ENCODE measurements at places on chromosomes 11 and 22.

DNA sequence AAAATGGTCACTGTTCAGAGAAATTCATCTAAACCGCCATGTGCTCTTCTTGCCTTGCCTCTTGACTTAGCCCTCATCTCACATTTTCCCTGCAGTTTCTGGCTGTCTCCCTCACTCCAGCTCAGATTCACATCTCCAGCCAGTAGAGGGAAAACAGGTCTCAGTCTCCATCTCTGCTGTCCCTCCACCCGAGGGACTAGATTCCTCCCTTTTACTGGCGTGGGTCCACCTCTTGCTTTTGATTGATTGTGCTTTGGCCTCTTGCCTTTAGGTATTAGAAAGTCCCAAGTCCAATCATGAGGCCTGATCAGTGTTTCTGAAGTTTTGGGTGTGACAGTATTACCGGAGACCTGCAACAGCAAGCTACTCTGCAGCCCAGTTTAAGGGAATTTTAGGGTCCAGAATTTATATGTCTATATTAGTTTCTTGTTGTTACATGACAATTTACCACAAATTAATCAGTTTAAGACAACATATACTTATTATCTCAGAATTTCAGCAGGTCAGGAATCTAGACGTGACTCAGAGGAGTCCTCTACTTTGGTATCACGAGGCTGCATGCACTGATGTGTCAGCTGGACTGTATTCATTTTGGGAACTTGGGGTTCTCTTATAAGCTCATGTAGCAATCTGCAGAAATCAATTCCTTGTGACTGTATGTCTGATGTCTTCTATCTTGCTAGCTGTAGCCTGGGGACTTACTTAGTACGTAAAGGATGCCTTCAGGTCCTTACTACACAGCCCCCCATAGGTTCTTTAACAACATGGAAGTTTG is 805.2 kb upstream of the CCDC90B start:
- DNase-seq = no peak

GRCh38 chr22:40462195-40462984 is 92.0 kb downstream of the SGSM3 start:
- no peak for DNase-seq

DNA sequence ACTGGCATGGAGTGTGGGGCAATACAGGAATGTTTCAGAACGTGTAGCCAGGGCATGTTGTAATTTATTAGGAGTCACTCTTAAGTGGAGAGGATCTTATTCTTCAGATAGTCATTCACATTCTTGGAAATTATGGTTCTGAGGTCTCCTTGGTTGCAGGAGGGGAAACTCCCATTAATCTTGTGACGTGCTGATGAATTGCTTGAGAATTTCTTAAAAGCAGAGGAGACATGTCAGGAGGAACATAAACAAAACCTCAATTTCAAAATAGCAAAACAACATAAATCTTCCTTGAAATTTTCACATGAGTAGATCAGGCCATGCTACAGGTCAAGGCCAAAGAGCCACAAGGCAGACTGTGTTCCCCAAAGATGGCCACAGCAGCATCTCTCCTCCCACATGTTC is 50.4 kb downstream of the ADM start:
- no peak for DNase-seq

DNA sequence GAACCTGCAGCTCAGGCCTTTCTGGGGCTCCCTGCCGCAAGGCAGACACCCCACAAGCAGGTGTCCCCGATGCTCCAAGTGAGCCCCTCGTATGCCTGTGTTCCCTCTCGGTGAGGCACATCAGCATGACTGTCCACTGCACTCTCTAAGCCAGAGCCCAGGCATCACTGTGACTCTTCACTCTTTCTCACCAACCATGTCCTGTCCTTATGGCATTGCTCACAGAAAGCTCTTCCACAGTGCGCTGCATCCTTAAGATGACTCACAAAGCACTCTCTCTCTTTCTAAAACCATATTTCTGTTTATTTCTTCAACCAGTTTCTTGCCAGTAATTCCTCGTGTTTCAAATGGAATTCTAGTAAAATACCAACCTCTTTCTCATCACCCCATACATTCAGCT is 18.1 kb downstream of the GAB4 start:
- DNase-seq = no peak

- DNase-seq = peak; percentile 94
These were observed 30.7 kb downstream of the PPP2R1B start for GRCh38 chr11:111735262-111736116.

DNA sequence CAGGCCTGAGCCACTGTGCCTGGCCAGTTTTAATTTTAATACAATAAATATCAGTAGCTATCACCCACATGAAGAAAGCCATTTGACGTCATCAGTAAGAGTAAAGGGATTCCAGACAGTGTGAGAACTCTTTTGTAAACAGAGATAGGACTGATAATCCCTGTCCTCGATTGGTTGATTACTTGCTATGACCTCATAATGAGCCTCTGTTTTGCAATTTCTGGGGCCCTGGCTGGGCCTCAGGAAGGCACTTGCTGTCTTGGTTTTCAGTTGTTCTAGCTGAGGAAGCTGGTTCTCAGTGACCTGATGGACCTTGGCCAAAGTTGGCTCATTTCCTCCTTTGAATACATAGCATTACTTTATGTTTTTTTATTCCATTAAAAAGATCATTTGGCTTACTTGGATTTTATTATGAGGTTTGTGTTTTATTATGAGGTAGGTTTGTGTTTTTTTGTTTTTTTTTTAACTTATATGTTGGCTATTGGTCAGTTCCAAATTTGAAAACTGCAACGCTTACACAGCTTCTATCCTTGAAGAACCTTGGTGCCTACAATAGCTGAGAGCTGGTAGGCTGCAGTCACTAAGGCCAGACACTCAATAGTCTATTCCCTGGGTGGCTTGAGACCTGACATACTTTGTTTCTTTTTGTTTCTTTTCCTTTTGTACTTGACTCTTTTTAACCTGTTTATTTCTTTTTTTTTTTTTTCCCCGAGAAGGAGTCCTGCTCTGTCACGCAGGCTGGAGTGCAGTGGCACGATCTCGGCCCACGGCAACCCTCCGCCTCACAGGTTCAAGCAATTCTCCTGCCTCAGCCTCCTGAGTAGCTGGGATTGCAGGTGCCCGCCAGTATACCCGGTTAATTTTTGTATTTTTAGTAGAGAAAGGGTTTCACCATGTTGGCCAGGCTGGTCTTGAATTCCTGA is 20.0 kb downstream of the MARK2 start:
- DNase-seq = no peak

- DNase-seq = no peak
These were observed 7.8 kb downstream of the PIK3IP1 start for GRCh38 chr22:31284281-31285155.

- DNase-seq = no peak
These were observed 103.1 kb downstream of the TSPAN18 start for GRCh38 chr11:44829838-44830237.

DNA sequence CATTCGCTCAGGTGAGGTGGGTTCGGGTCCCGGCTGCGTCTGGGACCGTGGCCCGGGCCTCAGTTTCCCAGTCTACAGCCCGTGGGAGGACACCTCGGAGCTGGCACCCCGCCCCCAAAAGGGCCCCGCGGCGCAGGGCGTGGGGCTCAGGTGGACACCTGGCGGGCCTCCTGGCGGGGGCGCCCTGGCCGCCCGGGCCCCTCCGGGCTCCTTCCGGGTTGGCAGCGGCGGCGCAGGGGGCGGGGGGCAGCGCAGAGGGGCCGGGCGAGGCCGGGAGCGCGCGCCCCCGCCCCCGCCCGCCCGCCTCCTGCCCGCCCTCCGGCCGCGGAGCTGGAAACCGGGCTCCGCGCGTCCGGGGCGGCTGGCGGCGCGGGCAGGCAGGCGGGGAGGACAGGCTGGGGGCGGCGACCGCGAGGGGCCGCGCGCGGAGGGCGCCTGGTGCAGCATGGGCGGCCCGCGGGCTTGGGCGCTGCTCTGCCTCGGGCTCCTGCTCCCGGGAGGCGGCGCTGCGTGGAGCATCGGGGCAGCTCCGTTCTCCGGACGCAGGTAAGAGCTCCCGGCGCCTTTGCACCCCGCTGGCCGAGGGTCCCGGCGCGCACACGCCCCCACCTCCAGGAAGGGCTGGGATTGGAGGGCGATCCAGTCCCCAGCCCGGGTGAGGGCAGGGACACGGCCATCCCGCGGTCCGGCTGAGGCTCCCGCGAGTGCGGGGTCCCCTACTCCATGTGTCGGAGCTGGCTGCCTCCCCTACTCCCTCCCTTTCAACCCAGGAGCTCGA is at the start of gene EMID1:
TSS of gene EMID1 (plus strand) at position 303 of the 778 bp plus-strand sequence. CDS start at position 446, 143 bp downstream.
- DNase-seq = peak; percentile 58

DNA sequence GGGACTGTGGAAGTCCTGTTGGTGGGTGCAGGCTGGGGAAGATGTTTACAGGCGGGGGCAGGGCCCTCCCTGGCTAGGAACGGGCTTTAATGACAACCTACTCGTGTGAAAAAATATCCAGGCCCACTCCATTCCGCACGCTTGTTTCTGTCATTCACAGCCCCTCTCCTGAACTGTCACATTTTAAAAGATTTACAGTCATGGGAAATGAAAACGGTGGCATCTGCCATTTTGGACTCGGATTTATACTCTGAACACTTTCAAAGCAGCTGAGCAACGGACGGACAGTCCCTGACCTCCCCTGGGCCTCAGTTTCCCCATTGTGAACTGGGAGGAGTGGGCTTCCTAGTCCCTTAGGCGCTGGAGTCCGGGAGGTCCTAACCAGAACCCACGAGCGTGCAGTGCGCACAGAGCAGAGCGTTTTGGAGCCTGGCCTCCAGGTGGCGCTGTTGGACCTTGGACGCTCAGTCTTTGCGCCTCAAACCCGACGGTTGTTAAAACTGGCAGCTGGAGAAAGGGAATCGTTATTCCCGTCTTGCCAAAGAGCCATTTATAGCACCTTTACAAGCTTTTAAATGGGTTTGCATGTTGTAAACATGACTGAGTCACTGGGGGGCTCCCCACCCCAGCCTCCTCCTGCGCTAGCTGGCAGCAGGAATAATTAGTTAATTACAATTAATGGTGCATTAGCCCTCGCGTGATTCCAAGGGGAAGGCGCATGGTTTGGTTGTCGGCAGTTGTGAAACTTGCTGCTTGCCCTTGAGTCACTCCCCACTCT is 75.3 kb downstream of the FBLN1 start:
- peak; percentile 88 for DNase-seq

DNA sequence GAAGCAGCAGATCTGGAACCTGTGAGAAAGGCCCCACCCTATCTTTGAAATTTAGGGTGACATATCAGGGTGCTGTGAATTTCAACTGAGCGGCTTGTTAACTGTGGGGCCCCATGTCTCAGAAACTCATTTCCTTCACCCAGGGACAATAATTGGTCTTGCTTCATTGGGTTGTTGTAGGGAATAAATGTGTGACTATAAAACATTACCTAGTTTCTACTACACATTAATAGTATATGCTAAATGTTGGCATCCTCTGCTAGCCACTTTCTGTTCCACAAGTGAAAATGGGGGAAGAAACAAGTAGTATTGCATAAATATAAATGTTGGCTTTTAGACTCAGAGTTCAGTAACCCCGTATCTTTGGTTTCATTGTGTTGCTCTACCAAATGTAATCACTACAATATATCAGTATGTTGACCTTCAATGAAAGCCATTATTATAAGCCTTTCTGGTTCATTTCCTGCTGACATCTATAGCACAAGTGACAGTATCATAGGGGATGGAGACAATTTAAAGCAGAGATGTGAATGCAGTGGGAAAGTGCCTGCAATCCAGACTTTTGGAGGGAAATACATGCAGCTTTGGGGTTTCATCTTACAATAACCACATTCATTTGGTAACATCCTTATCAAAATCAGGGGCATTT is 905.5 kb upstream of the RAG2 start:
- DNase-seq = no peak

- DNase-seq = no peak
These were observed 147.9 kb downstream of the ATG16L2 start for GRCh38 chr11:72962084-72962483.

Data from femur (tissue), 1 donor.